HTR-8/SVneo (cell line): ENCODE measurements at places on chromosomes 1 and 21.

GRCh38 chr1:160625321-160625720 lies 21.5 kb downstream of the SLAMF1 start:
- DNase-seq, result no peak

GRCh38 chr1:231369282-231369681 lies 31.2 kb downstream of the SPRTN start:
- DNase-seq, result no peak

DNA sequence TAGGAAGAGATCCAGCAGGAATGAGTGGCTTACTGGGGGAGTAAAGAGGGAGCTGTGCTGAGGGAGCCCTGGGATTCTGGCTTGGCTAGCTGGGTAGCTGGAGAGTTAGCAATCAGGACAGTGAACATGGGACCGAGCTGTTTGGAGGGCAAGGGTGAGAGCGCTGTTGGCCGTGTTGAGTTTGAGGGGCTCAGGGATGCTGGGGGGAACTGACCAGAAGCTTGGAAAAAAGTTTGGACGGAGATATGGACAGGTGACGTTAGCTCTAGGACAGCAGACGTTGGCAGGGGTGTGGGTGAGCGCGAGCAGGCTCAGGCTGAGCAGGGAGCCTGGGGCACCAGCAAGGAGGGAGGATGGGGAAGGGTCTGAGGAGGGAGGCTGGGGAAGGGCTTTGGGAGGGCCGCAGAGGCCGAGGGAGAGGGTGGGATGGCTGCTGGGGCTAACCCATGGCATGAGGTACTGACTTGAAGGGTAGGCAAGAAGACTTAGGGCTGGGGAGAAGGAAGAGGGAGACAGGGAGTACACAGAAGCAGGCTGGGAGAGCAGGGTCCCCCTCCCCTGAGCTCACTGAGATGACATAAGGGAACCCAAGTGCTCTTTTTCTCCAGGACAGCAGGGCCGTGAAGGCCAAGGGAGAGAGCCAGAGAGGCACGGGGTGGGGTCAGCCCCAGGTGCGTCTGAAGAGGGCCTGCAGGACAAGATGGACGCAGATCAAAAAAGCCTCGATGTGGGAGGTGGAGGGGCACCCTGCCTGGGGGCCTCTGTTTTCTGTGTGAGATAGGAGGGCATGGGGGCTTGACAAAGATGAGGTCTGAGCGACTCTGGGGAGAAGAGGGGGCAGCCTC lies 8.2 kb downstream of the SH2D2A start:
- DNase-seq, result no peak

DNA sequence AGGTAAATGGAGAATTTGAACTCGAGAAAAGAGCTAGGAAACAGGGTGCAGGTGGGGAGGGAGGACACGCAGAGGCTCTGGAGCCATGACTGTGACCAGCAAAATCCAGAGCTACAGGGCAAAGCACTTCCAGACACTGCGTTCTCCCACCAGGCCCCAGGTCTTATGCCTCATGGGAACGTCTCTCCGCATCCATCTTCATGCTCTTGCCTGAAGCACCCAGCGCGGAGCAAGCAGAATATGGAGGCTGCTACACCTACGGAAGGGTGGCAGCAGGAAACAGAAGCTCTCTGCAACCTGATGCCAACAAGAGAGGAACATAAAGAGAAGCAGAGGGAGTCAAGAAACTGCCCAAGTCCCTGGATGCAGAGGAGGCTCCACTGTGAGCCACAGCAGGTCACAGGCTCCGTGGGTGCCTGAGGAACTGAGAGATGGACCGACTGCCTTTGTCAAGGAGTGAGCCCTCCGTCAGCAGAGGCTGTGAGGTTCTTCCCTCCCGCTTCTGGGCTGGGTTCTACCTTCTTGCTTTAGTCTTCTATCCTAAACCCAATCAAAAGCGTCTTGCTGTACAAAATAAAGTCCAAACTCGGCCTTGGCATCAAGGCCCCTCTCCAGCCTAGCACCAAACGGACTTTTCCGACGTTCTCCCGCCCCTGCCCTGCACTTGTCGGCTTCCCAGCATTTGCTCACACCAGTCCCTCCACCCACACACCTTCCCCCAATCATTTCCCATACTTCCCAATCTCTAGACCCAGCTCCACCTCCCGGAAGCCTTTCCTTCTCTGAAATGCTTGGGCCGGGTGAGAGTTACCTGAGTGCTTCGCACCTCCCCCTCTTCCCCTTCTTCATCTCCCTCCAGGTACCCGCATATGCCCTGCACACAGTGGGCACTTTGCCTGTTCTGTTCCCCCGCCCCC lies 930 bp downstream of the DHCR24 start:
- peak; percentile 48 for DNase-seq

- DNase-seq, result no peak
These were observed 32.1 kb upstream of the ST6GALNAC5 start for GRCh38 chr1:76835203-76835602.

DNA sequence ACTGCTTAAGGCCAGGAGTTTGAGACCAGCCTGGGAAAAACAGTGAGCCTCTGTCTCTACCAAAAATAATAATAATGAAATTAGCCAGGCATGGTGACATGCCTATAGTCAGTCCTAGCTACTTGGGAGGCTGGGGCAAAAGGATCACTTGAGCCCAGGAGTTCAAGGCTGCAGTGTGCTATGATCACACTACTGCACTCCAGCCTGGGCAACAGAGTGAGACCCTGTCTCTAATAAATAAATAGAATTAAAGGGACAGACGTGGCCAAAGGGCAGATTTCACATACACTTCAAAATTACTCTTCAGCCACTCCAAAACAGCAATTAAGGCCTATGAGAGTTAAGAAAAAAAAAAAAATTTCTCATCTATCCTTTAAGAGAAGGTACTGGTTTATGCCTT lies 45.7 kb downstream of the GATAD2B start:
- no peak for DNase-seq
